ENCODE measurements at places on chromosomes 3 and 15.

DNA sequence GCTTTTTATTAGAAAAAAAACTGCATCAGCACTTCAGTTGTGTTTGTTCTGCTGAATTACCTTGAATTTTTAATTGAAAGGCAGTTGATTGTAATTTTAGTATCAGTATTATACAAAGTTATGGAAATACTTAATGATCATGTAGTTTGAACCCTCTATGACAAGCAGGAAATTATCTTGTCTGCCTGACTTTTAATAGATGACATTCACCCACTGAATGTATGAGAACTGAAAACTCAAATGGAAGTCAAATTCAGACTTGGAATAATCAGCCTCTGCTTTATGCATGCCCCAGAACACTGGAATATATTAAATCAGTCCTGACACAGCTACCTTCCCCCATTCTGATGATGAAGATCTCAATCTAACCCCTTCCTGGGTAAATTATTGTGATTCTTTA is 73.5 kb downstream of the SLC49A4 start:
- DNase-seq, result no peak

DNA sequence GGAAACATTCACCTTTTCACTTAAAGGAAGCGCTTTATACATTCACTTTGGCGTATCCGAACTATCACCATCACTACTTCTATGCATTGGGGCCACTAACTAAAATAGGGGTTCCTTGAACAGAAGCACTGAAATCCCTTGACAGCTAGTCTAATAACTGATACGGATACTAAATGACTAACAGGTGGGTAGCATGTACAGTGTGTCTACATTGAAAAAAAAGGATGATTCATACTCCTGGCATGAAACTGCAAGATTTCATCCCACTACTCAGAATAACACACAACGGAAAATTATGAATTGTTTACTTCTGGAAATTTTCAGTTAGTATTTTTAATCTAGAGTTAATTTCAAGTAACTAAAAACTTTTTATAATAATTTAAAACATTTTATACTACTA is 96.7 kb downstream of the SMARCC1 start:
- DNase-seq, result no peak

DNA sequence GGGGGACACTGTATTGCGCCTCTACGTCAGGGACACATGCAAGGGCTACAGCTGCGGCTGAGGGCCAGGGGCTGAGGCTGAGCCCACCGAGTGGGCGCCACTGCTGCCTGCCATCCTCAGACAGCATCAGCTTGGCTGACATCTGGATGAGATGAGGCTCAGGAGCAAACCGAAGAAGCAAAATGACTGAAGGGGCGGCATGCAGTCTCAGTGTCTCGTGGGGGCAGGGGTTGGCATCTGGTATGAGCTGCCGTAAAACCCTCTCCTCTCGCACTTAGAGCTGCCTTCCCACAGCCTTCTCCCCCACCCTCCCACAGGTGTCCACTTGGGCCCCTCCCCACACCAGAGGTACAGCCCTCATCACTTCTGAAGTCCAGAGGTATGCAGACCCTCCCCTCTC is 24.2 kb upstream of the CMTM7 start:
- DNase-seq, result no peak

GRCh38 chr3:176219970-176220369 is 977.3 kb downstream of the TBL1XR1 start:
- no peak for DNase-seq

DNA sequence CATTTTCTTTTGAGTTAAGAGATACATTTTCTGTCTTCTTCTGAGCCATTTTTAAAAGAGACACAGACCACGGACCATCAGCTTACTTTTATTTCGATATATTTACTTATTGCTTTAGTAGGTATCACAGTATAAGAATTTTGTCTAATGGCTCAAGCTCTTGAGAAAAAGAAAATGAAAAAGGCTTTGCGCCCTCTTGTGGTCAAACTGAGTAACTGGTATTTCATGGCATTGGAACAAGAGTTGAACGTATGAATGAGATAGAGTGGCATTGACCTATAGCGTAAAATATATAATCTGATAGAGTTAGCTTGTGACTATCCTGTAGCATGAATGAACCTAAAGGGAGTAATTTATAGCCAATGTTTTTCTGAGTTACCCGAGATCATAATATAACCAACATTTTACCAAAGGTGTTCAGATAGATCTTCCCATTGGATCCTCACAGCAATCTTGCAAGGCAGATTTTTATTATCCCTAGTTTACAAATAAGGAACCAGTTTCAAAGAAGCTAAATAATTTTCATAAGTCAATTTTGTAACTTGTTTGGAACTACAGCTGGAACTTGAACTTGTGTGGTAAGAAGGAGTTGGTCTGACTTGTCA is 154.6 kb downstream of the POLR2M start:
- DNase-seq, result no peak

DNA sequence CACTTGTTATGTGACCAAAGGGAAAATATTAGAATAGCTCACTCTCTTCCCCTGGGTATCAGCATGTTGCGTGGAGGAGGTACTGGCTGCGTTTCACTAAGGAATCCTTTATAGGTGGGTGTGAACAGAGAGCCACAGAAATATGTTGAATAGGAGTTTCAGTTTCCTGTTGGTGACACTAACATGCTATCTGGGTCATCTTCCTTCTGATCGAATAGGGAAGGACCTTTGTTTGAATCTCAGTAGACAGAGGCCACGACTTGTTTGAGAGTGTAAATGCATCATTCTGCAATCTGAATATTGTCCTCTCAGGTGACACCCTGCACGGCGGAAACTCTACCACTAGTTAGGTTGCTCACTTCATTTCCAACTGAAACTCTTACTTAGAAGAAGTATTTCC is 157.9 kb upstream of the SLC2A2 start:
- DNase-seq, result no peak

GRCh38 chr3:194623449-194624290 is 9.5 kb downstream of the TMEM44 start:
- DNase-seq, result no peak

DNA sequence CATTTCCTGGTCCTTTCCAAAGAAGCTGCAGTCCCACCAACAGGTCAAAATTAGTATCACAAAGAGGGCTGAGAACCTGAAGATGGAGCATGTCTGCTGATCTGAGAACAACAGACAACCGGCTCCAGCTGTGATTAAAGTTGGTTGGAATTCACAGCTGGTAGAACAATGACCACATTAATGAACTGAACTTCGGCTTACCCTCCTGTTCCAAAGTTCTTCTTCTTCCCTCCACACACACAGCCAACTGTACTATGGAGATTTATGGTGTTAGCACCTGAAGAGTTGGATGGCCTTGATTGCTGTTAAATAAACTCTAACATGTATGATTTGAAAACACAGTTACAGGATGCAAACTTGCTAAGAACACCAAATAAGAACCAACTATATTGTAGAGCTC is 27.4 kb upstream of the ROPN1 start:
- no peak for DNase-seq

DNA sequence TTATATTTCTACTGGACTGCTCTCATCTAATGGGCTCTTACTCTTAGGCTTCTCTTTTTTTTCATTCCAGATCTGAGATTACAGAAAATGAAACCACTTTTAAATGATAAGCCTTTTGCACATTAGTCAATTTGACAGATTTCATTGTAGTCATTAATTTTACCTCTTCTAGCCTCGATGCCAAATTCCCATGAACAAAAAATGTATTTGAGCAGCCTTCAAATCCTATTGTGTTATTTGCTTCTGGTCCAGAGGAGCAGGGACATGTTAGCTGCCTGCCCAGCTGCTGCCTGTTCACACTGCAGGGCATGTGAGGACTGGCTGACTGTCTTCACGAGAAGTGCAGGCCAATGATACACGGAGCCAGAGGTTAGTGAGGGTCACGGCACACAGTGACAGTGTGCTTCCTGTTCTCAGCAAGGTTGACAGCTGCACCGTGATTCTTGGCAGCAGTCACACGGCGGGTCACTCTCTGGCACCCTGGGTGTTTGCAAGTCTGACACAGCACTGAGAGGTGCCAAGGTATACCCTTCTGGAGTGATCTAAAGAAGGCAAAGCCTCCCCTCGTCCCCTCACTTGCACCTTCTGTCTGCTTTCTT is 40.8 kb downstream of the KAT2B start:
- no peak for DNase-seq

- DNase-seq, result no peak
Observed at GRCh38 chr3:138642226-138642926, 33.8 kb downstream of the FAIM start.

DNA sequence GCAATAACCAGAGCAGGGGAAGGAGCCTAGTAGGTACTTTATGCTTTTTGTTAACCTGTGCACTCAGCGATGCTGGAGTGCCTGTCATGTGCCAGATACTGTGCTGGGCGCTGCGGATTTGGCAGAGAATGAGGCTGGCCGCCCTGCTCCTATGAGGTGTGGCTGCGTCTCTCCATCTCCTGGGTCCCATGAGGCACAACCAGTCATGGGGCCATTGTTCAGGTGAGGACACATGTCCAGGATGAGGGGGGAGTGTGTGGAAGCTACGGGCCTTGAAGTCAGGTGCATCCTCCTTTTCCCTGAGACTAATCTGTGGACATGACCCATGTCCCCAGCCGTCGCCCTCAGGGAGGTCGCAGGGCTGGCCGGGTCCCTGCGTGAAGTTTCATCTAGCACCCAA is 963 bp upstream of the TXNRD3 start:
- DNase-seq, result no peak

DNA sequence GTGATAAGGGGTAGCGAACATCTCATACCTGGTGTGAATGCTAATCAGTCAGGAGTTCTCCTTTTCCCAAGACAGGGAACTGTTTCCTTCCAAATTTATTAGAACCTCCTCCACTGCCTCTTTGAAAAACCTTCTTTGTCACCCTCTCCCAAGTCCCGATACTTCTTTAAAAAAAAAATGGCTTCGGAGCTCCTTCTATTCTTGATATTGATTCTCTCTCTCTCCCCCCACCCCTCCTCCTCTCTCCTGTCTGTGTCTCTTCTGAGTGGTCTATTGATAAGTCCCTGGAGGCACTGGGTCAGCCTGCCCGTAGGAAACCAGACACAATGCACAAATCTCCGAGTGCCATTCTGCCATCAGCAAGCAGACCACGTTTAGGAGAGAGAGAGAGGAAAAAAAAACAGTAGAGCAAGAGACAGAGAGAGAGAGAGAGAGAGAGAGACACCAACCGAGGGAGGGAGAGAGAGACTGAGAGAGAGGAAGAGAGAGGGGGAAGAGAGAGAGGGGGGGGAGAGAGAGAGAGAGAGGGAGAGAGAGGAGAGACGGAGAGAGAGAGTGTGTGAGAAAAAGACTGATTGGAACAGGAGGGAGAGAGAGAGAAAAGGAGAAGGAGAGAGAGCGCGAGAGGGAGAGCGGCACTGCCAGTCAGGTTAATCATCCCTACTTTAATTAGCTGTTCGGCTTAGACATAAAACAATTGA is 160.9 kb downstream of the TIGIT start:
- no peak for DNase-seq

GRCh38 chr3:152071924-152072323 is 196.8 kb upstream of the MBNL1 start:
- peak; percentile 39 for DNase-seq

- no peak for DNase-seq
Observed at GRCh38 chr3:45944830-45945620, 1.8 kb downstream of the CXCR6 start.

DNA sequence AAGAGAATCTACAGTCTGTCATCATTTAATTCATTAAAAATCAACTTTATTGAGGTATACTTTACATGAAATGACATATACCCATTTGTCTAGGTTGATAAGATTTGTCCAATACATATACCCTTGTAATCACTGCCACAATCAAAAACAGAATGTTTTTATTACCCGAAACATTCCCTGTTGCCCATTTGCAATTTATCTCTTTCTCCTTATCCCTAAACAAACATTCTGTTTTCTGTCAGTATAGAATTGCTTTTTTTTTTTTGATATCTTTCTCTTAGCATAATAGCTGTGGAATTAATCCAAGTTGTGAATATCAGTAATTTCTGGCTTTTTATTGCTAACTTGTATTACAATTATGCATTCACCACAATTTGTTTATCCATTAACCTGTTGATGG is 4.3 kb upstream of the CNTN6 start:
- DNase-seq, result no peak

DNA sequence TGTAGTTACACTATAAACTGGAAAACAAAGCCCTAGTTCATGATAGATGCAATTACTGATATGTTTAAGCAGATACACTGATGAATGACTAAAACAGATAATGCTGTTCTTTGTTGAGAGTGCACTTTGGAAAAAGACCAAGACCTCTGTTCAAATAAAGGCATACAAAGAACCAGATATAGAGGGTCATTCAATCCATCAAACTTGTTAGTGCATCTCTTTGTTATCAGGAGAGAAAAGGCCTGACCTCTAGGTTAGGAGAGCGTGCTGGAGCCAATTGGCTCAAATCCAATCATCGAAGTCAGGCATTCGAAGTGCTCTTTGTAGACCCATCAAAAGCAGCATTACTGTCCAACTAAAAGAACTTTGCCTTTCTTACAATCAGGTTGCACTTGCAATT is 124.2 kb downstream of the TFG start:
- DNase-seq, result no peak

- no peak for DNase-seq
Observed at GRCh38 chr3:152452318-152452717, 183.6 kb downstream of the MBNL1 start.

GRCh38 chr15:45384700-45385099 is 6.4 kb upstream of the GATM start:
- DNase-seq, result no peak

GRCh38 chr3:46479696-46480095 is 15.0 kb upstream of the LTF start:
- no peak for DNase-seq

GRCh38 chr15:56654624-56655023 is 78.7 kb downstream of the ZNF280D start:
- no peak for DNase-seq

DNA sequence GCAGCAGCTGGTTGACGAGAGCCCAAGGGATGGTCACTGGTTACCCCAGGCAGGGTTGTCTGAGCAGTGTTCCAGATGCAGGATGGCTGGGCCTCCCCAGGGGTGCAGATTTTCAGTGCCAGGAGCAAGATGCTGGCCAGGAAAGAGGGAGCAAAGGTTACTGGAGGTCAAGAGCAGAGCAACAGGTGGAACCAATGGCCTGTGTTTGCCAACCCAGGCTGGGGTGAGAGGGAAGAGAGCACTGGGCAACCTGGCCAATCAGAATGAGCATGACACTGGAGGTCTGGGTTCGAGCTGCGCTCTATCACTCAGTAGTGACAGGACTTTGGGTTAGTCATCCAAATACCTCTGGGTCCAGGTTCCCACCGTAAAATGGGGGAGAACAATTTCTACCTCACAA is 90.6 kb upstream of the TLE3 start:
- DNase-seq, result no peak

DNA sequence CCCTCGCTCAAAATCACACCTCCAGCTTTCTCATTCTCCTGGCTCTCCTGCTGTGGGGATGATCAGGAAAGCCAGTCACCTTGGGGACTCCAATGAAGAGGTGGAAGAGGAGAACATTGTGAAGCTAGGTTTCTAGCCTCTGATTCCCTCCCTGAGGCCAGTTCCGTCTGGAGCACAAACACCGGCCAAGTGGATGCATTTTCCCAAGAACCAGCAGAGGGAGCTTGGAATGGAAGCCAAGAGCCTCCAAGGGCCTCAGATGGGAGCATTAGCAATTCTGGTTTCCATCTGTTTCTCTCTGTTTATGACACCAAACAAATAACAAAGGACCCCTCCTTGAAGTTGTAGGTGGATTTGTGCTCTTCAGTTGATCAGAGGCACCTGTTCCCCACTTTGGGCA is 40.6 kb upstream of the NMNAT3 start:
- DNase-seq, result no peak
